ENCODE measurements at places on chromosomes 5 and 9.

GRCh38 chr9:31894008-31894407 is 490.4 kb upstream of the ACO1 start:
- no peak for DNase-seq

GRCh38 chr5:71786337-71787055 is 67.4 kb downstream of the CARTPT start:
- DNase-seq = no peak

DNA sequence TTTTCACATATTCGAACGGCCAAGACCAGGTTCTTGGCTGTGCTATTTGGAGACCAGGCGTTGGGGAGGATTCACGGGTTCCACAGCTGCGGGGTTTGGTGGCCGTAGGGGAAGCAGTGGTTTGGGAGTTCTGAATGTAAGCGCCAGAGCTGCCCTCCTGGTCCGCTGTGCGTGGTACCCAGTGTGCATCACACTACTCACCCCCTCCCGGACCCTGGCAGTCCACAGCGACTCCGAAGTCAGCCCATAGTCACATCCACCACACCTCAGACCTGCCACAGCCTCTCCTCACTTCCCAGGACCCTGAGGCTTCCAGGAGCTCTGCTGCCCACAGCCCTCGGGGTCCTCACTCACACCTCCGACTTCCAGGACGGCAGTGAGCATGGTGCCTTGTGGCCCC is 26.8 kb downstream of the AMBP start:
- no peak for DNase-seq

GRCh38 chr5:10420932-10421331 is 20.7 kb upstream of the ROPN1L start:
- no peak for DNase-seq

GRCh38 chr9:96350866-96351265 is 32.6 kb downstream of the SLC35D2 start:
- DNase-seq = no peak

GRCh38 chr5:173317852-173318251 is 10.4 kb downstream of the STC2 start:
- DNase-seq = no peak

- DNase-seq = no peak
These were observed 242.3 kb upstream of the BRINP1 start for GRCh38 chr9:119611565-119611964.

DNA sequence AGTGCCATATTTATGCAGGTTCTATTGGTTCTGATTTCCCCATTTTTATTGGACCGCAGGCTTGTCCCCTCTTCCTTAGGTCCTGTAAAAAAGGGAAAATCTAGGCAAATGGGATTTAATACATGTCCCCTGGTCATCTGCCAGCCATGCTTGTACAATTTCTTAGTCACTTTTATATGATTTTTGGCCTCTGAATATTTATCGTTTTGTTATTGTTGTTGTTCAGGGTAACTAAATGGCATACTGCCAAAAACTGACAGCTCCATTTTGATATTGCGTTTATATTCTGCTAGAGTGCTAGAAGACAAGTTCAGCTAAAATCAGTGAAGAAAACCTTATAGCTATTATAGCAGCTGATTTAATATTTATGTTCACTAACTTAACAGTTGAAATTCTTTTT is 770.2 kb upstream of the FAM174A start:
- DNase-seq = no peak

DNA sequence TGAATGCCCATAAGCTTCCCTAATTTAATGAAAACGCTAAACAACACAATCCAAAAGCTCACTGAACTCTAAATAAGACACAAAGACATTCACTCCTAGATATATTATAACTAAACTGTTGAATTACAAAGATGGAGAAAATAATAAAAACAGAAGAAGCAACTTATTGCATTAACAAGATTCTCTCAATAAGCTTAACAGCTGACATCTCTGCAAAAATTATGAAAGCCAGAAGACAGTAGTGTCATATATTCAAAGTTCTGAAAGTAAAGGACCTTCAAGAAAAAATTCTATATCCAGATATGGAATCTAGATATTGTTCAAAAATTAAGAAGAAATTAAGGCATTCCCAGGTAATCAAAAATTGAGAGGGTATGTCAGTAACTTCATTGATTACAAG is 957.8 kb upstream of the TYRP1 start:
- DNase-seq = no peak

DNA sequence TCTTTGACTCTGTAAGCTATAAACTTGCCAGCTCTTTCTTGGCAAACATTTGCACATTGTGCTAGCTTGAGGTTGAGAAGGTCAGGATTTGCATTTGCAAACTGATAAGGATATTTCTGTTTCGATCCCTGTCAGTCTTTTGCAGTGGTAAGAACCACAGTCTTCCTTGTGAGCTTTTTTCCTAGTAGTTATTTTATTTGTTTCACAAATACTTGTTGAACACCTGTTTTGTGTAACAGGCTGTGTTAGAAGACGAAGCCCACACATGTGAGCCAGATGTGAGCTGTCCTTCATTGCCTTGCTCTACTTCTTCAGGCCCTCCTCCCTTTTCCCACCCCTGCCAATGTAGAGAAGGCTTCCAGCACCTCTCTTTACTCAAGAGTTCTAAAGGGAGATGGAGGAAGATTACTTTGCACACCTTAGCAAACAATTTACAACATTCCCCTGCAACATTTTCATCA is 327.0 kb upstream of the KLF4 start:
- DNase-seq = no peak

- DNase-seq = no peak
These were observed 165.0 kb upstream of the GLRA1 start for GRCh38 chr5:152089644-152090043.

GRCh38 chr5:93909356-93909755 is 168.0 kb upstream of the POU5F2 start:
- DNase-seq = no peak

GRCh38 chr9:11192993-11193392 is 580.2 kb upstream of the PTPRD start:
- no peak for DNase-seq

DNA sequence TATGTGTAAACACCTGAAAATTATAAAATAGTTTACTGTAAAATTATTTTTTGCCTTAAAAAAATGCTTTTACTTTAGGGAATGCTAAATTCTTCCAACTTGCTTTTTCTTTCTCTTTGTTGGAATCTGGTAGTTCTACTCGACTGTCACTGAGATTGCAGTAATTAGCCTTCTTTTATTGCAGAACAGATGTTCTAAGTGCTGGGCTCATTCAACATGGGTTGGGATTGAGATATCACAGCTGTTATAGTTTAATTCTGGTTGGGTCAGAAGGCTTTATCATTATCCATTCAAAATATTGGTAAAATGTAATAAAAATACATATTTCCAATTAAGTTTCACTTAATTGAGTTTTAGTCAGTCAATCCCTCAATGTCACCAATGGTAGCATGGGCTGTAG is 686.7 kb downstream of the CDH18 start:
- no peak for DNase-seq

GRCh38 chr9:87442451-87442850 is 55.2 kb upstream of the DAPK1 start:
- no peak for DNase-seq

DNA sequence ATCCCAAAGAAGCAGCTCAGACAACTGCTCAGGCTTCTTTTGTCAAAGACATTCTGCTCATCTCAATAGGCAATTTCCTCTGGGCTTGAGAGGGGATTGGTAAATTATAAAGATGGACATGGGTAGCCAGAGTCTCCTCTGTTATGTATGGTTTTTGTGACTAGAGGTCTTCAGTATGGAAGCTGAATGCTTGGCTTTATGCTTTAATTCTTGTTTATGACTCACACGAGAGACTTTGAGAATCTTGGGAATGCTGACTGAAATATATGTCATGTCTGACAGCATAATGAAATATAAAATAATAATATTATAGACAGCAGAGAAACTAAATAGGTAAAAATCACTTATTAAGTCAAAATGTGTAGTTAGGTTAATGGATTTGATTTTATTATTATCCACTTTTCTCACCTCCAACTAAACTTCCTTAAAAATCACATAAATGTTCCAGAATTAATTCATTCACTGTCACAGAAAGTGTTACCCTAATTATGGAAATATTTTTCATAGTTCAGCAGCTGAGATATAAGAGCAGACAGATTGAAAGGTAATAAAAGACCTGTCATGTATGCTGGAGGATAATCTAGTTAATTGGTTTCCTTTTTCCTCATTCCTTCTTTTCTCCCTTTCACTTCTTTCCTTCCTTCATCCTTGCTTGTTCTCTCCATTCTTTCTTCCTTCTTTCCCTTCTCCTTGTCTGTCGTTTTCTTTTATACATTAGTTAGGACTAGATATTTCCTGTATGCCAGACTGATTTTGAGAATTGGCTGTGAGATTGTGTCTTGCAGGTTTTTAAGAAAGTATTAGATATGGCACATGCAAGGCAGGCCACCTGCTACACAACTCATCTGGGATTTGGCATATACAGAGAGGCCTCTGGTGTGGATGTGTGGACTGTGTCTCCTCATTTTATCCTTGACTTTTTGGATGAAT is 1866.1 kb upstream of the NUDT12 start:
- no peak for DNase-seq

All from cerebellar nuclear complex (tissue), 1 donor.